T47D (cell line): ENCODE measurements at places on chromosomes 3 and 15.

- DNase-seq, result peak; percentile 92
These were observed 20.9 kb downstream of the NOX5 start for GRCh38 chr15:69035205-69035917.

DNA sequence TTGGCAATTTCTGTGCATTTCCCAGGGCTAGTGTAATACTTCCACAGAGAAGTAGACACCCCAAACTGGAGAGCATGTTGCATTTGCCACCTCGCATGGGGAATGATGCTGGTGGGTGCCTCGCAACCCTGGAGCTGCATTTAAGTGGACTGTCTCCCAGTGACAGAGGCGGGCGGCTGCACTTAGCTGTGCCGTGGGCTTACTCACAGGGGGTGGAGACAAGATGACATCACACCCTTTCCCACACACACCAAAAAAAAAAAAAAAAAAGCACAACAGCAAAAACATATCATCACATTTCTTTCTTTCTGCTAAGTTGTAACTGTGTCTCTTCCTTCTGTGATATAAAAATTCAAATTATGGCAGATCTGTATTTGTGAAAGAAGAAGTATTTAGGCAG is at the start of gene ABI3BP:
ABI3BP (minus strand) TSS at position 113 of the 400 bp plus-strand sequence; CDS start at position 76, 37 bp downstream.
- no peak for DNase-seq

- no peak for DNase-seq
These were observed 20.9 kb upstream of the FSTL1 start for GRCh38 chr3:120471643-120472042.

GRCh38 chr15:32774022-32774421 is 56.2 kb downstream of the GREM1 start:
- DNase-seq, result no peak

DNA sequence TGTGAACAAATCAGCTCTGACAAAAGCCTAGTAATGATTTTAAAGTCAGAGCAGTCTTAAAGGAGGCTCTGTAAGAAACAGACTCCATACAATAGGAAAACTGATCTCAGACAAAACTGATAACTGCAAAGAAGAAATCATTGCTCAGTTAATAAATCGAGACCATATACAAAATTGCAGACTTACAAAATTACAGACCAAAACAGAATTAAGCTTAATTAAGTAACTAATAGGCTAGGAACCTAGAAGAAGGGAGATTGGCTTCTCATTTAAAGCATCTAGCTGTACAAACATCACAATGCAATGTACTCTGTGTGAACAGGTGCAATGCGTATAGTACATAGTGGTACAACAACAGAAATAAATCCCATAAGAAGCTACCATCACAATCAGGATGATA is 46.3 kb downstream of the ZBTB20 start:
- no peak for DNase-seq

DNA sequence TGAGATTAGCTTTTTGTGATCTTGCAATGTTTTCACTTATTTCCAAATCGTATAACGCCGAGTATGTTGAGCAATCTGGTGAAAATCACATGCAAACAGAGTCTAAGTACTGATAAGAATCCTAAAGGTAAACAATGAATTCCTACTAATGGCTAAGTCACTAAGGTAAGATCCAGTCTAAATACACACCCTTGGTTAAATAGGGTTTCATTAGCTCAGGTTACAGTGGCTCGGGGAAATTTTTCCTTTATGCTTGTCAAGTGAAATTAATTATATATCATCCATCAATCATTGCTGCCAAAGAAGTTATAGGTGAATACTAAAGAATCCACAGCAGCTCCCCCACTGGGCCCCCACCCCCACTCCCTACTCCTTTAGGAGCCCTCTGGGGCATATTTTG is 139.3 kb downstream of the SOX2 start:
- no peak for DNase-seq

DNA sequence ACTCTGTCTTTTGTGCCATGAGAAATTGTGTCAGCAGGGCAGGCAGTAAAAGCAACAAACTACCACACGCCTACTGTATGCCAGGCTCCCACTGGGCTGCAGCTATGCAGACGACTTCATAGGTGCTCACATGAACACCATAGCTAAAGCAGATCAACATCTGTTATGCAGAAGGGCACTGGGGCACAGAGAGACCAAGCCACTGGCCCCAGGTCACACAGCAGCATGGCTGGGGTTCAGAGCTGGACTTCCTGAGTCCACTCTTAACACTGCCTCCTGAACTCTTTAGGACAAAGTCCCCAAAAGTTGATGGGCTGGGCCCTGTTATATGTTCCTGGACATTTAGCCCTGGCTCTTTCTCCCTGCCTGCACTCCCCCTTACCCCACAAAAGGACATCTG is 12.4 kb downstream of the TPRA1 start:
- DNase-seq, result no peak

- DNase-seq, result no peak
These were observed 8.3 kb downstream of the SEMA3G start for GRCh38 chr3:52436500-52437149.

GRCh38 chr3:113038328-113038727 is 47.5 kb downstream of the GTPBP8 start:
- no peak for DNase-seq

DNA sequence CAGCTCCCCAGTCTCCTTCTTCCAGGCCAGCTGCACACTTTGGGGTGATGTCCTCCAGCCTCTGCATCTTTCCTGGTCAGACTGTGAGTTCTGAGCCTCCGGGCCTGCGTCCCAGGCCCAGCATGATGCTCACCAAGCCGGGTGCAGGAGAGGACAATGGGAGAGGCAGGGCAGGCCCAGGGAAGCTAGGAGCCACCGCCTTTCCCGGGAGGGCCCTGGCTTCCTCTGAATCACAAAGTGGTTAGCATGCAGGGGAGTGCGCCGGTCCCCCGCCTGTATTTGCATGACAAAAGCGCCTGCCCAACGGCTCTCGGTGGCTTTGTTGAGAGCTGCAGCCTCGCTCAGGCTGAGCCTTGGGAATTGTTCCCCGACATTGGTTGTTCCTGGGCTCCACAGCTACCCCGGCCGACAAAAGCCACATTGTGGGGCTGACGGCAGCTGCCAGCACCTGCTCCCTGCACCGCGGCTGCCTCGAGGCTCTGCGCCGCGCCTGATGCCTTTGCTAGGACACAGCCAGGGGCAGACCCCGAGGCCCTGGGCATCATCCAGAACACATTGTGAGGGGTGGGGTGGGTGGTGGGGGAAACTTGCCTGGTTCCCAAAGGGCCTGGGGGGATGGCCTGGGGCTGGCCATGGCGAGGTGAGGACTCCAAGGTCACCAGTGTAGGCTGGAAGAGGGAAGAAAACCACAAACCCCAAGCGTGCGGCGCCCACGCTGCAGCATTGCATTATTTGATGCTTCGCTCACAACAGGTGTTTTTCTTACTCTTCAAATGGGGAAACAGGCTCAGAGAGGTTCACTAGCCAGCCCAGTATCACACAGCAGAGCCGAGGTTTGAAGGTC is 20.0 kb upstream of the KLF13 start:
- no peak for DNase-seq

GRCh38 chr15:44490622-44491021 is 46.3 kb upstream of the EIF3J start:
- no peak for DNase-seq

GRCh38 chr3:143309705-143310104 is 190.1 kb downstream of the CHST2 start:
- DNase-seq, result no peak

GRCh38 chr3:149650828-149651227 is 7.0 kb downstream of the WWTR1 start:
- DNase-seq, result no peak

GRCh38 chr15:65377976-65378366 is at the start of gene IGDCC3:
TSS of gene IGDCC3 (minus strand) at chr15:65378002. CDS start at chr15:65377788, 214 bp downstream.
- DNase-seq, result no peak

GRCh38 chr3:193593668-193594030 is 641 bp downstream of the OPA1 start:
- DNase-seq, result peak; percentile 18

GRCh38 chr3:35639254-35640186 is at the start of gene ARPP21:
TSS of gene ARPP21 (plus strand) at chr3:35639525. CDS start at chr3:35681752, 42,227 bp downstream.
- DNase-seq, result peak; percentile 38

DNA sequence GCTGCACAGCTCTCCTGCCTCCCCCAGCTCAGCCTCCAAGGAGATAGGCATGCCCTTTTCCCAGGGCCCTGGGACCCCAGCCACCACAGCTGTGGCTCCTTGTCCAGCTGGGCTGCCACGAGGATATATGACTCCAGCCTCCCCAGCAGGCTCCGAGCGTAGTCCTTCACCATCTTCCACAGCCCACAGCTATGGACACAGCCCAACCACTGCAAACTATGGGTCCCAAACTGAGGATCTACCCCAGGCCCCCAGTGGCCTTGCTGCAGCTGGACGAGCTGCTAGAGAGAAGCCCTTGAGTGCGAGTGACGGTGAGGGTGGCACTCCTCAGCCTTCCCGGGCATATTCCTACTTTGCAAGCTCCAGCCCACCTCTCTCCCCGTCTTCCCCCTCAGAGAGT is 20.5 kb upstream of the APEH start:
- DNase-seq, result no peak

DNA sequence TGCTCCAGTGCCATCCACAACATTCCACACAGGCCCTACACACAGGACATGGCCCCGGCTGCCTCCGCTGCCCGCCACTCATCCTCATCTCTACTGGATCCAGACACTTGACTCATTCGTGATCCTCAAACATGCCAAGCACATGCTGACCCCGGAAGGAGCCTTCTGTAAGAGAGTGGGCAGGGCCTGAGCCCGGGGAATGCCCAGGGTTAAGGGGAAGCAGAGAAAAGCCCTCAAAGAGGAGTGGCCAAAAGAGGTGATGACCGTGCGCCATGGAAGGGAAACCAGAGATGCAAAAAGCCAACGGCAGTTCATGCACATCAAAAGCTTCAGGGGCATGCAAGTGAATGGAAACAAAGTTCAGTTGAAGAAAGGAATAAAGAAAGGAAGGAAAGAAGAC is 46.1 kb downstream of the RFTN1 start:
- DNase-seq, result no peak
